Activated T-helper 17 cell treated with anti-CD3 and anti-CD28 coated beads, Interleukin-2, amount 50 U/mL, for 72 hours (primary cell): ENCODE measurements at places on chromosomes 12 and 14.
A peak's percentile ranks its signal among the peaks of the same experiment; 100 is the strongest.

- H3K36me3 ChIP-seq, result peaks cover 49% of the 10 kb centered on the region
- no peak overlapping the region for H3K27ac ChIP-seq
- no peaks in the 10 kb centered on the region for H3K4me1 ChIP-seq
Measured at GRCh38 chr12:106429636-106430035, 72.1 kb downstream of the POLR3B start.

DNA sequence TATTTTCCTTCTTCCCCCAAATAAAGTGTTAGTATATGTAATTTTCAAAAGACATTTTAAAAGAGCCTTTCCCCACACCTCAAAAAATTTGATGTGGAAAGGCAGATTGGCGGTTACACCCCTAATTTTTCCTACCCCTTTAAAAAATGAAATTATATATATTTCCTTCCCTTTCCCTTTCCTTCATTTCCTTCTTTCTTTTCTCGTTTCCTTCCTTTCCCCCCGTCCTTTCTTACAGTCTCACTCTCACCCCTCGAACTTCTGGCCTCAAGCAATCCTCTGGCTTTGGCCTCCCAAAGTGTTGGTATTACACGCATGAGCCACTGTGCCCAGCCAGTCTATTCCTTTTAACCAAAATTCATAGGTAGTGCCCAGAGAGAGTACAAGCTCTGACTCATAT, 4.2 kb upstream of the UNC119B start:
- peaks cover 20% of the 10 kb centered on the region for H3K36me3 ChIP-seq
- ATAC-seq, result no peak
- no peak overlapping the region for H3K27ac ChIP-seq

DNA sequence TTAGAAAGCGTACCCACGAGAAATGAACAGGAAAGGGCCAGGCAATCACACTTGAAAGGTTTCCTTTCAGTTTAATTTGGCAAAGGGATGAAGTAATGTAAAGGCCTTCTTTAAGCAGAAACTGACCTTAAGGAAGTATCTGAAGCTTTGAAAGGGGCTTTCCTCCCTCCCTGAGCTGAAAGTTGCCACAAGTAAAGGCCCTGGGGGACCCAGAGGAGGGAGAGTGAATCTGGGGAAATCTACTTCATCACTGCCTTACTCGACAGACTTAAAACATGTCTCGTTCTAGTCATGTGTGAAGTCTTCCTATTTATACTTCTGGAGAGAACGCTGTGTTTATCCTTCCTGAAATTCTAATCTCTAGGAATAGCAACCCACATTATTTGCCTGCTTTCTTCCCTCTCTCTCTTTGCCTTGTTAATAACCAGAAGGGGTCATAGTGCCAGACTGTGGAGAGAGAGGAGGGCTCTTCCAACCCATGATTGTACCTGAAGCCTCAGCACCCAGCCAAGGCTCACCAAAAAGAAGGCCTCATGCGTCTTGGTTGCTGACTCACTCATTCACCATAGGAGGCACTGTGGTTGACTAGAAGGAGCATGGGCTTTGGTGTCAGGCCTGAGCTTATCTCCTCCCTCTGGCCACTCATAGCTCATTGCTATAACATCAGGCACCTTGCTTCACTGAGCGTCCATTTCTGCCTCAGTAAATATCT, 10.2 kb upstream of the GPX2 start:
- ATAC-seq, result peak; percentile 60
- H3K4me1 ChIP-seq, result no peaks in the 10 kb centered on the region
- peak overlapping the region; percentile 70 for H3K27ac ChIP-seq
- no peaks in the 10 kb centered on the region for H3K27me3 ChIP-seq
- H3K4me3 ChIP-seq, result no peak overlapping the region
- H3K36me3 ChIP-seq, result peaks cover 11% of the 10 kb centered on the region

GRCh38 chr12:109222496-109222895, 86.6 kb downstream of the FOXN4 start:
- H3K4me3 ChIP-seq, result no peak overlapping the region
- no peak for ATAC-seq
- H3K4me1 ChIP-seq, result no peaks in the 10 kb centered on the region

GRCh38 chr12:4943067-4943937, 33.6 kb downstream of the KCNA1 start:
- H3K27ac ChIP-seq, result no peak overlapping the region
- H3K36me3 ChIP-seq, result no peaks in the 10 kb centered on the region
- no peak overlapping the region for H3K4me3 ChIP-seq
- peaks cover 5% of the 10 kb centered on the region for H3K27me3 ChIP-seq
- no peaks in the 10 kb centered on the region for H3K4me1 ChIP-seq
- no peak for ATAC-seq
